T-helper 1 cell (primary cell): ENCODE measurements at places on chromosomes 7 and 10.

DNA sequence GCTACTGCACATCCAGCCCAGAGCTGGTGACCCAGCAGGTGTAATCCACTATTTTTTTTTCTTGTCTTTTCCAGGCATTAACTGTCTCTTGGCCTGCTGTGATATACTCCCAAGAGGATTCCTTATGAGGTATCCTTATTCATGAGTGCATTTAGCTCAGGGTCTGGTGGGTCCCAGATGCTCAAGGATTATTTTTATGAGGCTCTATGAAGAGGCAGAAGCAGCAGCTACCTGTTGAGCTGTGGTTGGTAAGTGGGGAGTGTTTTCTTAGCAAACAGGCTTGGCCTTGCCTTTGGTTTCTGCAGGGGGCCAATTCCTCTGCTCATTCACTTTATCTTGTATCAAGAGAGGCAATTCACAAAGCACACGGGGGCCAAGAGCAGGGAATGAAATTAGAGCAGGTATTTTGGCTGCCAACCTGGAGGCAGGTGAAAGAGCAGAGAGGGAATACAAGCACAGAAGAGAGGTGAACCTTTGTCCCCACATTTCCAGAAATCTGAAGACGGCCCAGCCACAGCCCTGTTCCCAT, 221.6 kb downstream of the TMEM178B start:
- no peak for DNase-seq

DNA sequence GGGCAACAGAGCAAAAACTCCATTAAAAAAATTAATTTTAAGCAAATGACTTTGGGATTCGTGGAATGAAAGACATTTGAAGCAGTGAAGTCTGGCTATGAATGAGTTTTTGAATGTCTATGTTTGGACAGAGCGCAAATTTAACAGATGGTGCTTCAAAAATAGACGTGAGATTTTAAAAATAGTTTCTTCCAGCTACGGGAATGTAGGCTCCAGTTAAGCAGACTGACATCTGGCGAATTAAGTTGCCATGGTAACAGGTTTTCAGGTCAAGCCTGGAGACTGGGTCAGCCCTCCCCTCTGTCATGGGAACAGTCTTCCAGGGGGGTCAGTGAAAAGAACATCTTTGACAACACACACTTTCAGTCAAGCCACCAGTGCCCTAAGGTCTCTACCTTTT, 62.0 kb downstream of the MYOF start:
- no peak for DNase-seq

DNA sequence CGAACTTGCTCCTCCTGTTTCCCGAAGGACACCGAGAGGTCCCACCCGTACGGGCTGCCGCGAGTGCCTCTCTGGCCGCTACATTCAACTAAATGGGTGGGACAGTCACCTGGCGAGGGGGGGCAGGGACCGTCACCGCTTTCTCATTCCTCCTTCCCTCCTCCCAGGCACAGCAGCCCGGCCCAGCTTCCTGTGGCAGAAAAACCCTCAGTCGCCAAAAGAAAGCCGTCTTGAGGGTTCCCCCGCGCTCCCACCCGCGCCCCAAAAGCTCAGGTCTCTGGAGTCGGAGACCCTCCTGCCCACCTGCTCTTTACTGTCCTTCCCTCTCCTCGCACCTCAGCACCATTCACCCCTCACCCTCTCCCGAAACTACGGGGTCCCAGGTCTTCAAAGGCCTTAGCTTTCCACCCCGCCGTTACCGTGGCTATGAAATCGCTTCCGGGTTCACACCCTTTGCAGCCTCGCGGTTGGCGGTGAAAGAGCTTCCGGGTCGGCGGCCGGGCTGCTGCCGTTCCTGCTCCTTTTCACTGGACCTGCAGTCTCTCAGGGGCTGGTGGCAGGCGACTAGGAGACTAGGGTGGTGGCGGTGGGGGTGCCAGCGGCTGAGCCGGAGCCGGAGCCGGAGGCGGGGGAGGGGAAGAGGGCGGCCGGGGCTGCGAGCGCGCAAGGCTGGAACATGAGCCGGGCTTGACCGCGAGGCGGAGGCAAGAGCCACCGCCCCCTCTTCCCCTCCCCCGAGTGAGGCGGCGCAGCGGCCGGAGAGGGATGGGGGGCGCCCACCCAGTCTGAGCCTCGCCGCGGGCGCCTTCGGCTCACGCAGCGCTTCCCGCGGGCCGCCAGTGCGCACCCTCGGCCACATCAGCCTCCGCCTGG, at the start of the genes ANKIB1 and KRIT1:
Gene ANKIB1, plus strand, starts transcription at position 488 of the 873 bp plus-strand sequence. CDS start 49,005 bp downstream, outside the sequence.
Gene KRIT1, minus strand, starts transcription at position 428 of the 873 bp plus-strand sequence. CDS start 3,779 bp downstream, outside the sequence.
- DNase-seq = peak; percentile 84

DNA sequence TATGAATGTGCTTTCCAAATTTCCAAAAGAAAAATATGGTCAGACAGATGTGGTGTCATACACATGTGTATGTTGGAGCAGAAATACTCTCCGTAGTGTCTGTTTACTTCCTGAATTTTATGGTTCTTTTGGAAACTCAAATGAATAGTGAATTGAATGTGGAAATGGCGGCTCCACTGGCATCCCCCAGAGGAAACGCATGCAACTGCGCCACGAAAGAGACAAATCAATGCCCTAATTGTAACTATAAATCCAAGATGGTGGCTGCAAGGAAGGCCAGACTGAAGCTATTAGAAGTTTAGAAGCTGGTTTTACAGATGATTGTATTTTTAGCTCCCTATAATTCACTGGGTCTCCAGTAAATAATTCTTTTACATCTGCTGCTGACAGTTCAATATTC, 246.7 kb downstream of the FGFR2 start:
- no peak for DNase-seq

GRCh38 chr10:108184114-108184513, 1019.6 kb upstream of the SORCS1 start:
- DNase-seq = no peak

DNA sequence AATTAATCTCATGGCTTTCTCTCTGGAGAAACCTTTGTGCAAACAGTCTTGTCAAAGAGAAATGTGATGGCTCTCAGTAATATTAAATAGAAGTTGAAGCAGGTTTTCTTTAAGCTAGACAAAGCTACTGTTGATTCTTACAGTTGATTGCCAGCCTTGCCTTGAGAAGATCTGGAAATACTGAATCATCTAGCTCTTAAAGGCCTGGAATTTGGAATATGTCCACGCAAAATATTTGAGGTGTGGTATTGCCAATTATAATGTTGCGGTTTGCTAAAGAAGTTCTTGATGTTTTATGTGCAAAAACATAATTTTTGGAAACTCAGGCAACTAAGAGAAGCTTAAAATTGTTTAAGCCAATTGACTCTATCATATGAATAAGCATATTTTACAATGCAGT, 371.9 kb downstream of the PHF14 start:
- DNase-seq = no peak

GRCh38 chr7:157722137-157723060, 385.6 kb downstream of the DNAJB6 start:
- DNase-seq = no peak

DNA sequence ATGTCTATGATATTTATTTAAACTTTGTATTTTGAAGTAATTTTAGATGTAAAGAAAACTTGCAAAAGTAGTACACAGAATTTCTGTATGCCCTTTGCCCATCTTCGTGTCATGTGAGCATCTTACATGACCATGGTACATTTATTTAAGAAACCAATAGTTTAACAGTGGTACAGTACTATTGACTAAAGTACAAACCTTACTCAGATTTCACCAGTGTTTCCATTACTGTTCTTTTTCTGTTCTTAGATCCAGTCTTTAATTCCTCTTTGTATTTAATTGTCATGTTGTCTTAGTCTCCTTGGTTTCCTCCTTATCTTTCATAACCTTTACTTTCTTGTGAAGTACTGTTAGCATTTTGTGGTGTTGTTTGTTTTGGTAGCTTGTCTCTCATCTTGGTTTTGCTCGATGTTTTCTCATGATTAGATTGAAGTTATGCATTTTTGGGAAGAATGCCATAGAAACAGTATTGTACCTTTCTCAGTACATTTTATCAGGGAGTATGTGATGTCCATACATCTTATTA, 24.1 kb downstream of the TAX1BP1 start:
- DNase-seq = no peak
